ENCODE measurements at places on chromosomes 13 and 19. TPM values are rescaled to one million over a fixed set of nuclear protein-coding genes. Genes with fewer than 3 reads are reported as not detected.
A peak's percentile ranks its signal among the peaks of the same experiment; 100 is the strongest.

CFAP97D2 gene
- total RNA-seq = 1.8 TPM

MBD3L4 gene
- not detected for total RNA-seq

DZIP1 gene
- total RNA-seq = 9.0 TPM

ATP8B3 gene
- total RNA-seq = 2.1 TPM

KLF1 gene
- total RNA-seq = 0.24 TPM

ZNF724 gene
- total RNA-seq = 1.7 TPM

DNA sequence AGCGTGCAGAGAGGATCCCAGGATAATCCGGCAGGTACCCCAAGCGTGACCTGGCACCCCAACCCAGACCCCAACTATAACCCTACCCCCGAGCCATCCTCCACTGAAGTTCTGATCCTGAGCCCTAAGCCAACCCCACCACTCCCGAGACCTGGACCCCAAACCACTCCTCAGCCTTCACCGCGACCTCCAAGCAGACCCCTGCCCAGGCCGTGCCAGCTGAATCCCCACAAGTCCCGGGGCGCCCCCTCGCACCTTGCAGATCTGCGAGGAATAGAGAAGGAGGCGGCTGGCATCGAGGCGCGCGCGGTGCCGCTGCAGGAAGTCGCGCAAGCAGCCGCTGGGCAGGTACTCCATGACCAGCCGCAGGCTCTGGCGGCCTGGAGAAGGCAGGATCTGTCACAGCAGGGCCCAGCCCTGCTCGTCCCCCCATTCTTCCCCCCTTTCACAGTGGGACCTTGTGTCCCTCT, 10.1 kb upstream of the INSL3 start:
- H3K4me3 ChIP-seq = no peak overlapping the region
- DNase-seq = no peak
- peaks cover 6% of the 10 kb centered on the region for H3K4me1 ChIP-seq
- H3K27ac ChIP-seq = no peak overlapping the region

DNA sequence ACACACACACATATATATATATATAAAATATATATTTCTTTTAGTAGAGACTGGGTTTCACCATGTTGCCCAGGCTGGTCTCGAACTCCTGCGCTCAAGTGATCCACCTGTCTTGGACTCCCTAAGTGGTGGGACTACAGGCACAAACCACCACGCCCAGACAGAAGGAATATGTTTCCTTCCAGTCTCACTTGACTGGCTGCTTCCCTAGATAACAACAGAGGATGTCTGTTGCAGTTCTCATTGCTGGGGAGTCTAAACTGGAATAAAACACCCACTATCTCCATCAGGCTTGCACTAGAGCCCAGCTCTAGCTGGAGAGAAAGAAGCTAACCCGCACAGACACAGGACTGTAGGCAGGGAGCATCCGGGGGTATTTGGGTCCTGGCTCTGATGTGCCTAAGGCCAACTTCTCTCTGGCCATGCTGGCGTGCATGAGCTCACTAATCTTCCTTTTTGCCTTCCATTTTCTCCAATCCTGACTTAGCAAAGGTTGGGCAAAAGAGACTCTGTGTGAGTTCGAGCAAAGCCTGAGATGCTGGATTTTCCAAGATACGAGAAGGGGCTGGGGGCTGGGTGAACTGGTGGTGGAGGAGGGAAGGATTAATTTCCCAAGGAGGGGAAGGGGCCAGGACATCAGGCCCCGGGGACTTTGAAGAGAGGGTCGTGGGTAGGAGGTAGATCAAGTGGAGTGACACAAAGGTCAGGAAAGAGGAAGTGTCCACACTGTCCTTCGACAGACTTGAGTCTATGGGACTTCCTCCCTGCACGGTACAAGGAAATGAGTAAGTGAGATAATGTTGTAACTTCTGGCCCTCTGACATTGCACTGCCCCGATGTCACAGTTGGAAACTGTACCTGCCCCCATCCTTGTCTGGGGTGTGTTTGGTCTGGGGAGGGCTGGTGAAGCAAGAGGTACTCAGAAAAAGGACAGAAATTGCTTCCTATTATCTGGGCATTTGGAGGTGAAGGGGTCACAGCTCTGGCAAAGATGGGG, 22.5 kb upstream of the ALOX5AP start:
- H3K4me3 ChIP-seq = no peak overlapping the region
- peak; percentile 65 for DNase-seq
- H3K4me1 ChIP-seq = peaks cover 10% of the 10 kb centered on the region

GRCh38 chr13:46340631-46341111, 46.4 kb downstream of the RUBCNL start:
- peak overlapping the region; percentile 48 for H3K27ac ChIP-seq
- DNase-seq = no peak
- H3K4me1 ChIP-seq = peaks cover 22% of the 10 kb centered on the region
- H3K36me3 ChIP-seq = no peaks in the 10 kb centered on the region

- no peaks in the 10 kb centered on the region for H3K27me3 ChIP-seq
- no peak overlapping the region for H3K4me3 ChIP-seq
- no peak overlapping the region for H3K27ac ChIP-seq
- DNase-seq = no peak
Observed at GRCh38 chr13:95763601-95764000, 86.7 kb downstream of the DNAJC3 start.

GRCh38 chr19:48613852-48614435, 932 bp downstream of the FAM83E start:
- no peaks in the 10 kb centered on the region for H3K27me3 ChIP-seq
- H3K36me3 ChIP-seq = peaks cover 32% of the 10 kb centered on the region
- H3K4me1 ChIP-seq = peaks cover 33% of the 10 kb centered on the region
- H3K4me3 ChIP-seq = peak overlapping the region; percentile 48

- H3K4me1 ChIP-seq = no peaks in the 10 kb centered on the region
- H3K4me3 ChIP-seq = no peak overlapping the region
- H3K36me3 ChIP-seq = no peaks in the 10 kb centered on the region
- DNase-seq = no peak
- no peak overlapping the region for H3K27ac ChIP-seq
Observed at GRCh38 chr13:103087275-103087674, 21.1 kb upstream of the SLC10A2 start.

GRCh38 chr19:50706387-50706786, 13.2 kb downstream of the SHANK1 start:
- DNase-seq = no peak
- no peak overlapping the region for H3K4me3 ChIP-seq
- no peak overlapping the region for H3K27ac ChIP-seq
- no peaks in the 10 kb centered on the region for H3K4me1 ChIP-seq
- H3K36me3 ChIP-seq = no peaks in the 10 kb centered on the region

DNA sequence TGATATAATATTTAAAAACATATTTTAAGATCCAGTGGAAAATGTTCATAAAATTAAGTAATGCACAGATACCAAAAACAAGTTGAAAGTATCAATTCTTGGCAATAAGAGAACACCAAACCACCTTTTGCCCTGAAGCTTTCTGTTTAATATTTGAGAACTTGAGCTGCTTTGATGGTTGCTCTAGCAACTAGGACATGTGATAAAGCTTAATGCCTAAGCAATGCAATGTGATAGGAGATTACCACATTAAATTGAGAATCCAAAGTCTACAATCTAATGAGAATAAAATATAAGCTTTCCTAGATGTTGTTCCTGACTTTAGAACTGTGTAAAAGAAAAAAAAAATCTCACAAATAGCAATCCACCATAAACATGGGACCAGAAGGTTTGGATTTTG, 1367.5 kb upstream of the PCDH9 start:
- no peak overlapping the region for H3K4me3 ChIP-seq
- no peak for DNase-seq
- no peaks in the 10 kb centered on the region for H3K27me3 ChIP-seq
- H3K4me1 ChIP-seq = no peaks in the 10 kb centered on the region

- DNase-seq = no peak
- H3K4me1 ChIP-seq = no peaks in the 10 kb centered on the region
- H3K4me3 ChIP-seq = peak overlapping the region; percentile 29
- H3K27me3 ChIP-seq = peaks cover 28% of the 10 kb centered on the region
- H3K36me3 ChIP-seq = no peaks in the 10 kb centered on the region
Observed at GRCh38 chr19:48413879-48414587, 20.6 kb downstream of the GRIN2D start.

DNA sequence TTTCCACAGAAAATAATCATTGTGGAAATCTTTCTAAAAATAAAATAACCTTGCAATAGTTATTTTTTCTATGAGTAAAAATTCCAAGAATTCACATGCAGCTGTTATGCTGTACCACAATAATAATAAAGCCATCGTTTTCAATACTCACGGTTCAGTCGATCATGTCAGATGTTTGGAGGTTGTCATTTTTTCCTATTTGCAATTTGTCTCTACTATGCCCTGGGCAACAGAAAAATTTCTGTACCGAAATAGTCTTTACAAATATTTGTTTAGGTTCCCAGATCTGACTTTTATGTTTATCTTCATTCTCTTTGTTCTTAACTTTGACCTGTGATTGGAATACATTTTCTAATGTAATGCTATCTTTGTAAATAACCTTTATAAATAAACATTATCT, 79.7 kb downstream of the ESD start:
- no peak overlapping the region for H3K4me3 ChIP-seq
- no peak for DNase-seq
- H3K27ac ChIP-seq = no peak overlapping the region

DNA sequence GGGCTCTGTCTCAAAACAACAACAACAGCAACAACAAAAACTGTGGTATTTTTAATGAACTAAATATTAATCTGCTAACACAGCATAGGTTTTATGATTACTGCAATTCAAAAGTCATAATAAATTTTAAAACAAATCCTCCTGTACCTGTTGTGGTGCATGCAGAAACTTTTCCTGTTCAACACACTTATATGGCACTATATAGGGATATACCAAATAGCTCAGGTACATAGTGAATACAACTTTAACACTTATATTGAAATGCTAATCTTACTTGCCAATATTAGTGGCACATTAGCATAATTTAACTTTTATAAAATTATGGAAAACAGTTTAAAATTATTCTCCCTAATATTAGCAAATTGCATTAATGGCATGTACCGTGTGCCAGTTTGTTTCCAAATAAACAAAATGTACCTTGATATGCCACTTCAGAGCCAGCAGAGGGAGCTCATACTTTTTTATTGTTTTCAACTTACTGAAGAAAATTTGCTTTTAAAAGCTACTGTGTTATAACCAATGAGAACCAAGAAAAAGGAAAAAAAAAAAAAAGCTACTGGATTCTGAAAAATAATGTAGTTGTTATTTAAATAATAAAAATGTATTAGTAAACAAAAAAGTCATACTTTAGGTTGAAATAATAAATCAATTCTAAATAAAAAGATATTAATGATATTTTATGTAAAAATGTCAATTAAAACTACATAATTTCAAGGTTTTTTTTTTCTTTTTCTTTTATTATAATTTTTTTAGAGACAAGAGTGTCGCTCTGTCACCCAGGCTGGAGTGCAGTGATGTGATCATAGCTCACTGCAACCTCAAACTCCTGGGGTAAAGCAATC, 18.0 kb upstream of the RBM26 start:
- H3K4me3 ChIP-seq = no peak overlapping the region
- no peaks in the 10 kb centered on the region for H3K36me3 ChIP-seq
- DNase-seq = no peak
- no peak overlapping the region for H3K27ac ChIP-seq

DNA sequence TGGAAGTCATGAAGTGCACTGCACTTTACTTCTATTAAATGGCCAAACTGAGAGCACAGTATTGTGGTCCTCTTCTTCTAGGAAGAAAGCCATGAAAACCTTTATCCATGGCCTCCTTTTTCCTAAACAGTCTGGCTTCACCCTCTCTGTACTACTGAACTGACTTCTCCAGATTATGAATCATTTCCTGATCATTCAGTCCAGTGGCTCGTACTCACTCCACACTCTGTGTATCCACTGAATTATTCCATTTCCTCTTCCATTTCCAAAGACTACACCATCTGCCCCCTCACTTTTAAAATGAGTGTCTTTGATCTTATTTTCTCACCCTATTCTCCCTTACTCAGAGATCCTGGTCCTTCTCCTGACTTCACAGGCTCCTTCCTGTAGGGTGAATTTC, 29.7 kb upstream of the FREM2 start:
- no peaks in the 10 kb centered on the region for H3K4me1 ChIP-seq
- H3K27me3 ChIP-seq = no peaks in the 10 kb centered on the region
- H3K4me3 ChIP-seq = no peak overlapping the region
- DNase-seq = no peak
- no peaks in the 10 kb centered on the region for H3K36me3 ChIP-seq

- H3K36me3 ChIP-seq = peaks cover 42% of the 10 kb centered on the region
- peaks cover 19% of the 10 kb centered on the region for H3K4me1 ChIP-seq
- DNase-seq = no peak
Observed at GRCh38 chr19:17866312-17866963, 5.3 kb upstream of the SLC5A5 start.

DNA sequence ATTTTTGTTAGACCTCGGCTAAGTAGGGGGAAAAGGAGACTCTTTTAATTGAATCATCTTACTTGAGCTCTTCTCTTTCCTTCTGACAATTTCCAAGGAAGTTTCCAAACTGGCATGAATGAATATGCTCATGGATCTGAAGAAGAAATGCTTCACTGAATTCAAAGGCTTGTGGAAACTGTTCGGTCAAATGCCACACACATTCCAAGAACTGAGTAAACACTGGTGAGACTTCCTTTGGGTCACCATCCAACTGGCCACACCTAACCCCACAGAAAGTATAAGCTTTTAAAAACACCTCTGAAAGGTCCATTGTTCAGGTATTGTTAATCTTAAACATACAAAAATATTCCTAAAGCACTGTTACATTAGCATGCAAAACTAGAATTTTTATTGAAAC, 33.6 kb downstream of the MTMR6 start:
- peaks cover 98% of the 10 kb centered on the region for H3K36me3 ChIP-seq
- DNase-seq = no peak
- no peaks in the 10 kb centered on the region for H3K27me3 ChIP-seq
- H3K4me3 ChIP-seq = no peak overlapping the region

DNA sequence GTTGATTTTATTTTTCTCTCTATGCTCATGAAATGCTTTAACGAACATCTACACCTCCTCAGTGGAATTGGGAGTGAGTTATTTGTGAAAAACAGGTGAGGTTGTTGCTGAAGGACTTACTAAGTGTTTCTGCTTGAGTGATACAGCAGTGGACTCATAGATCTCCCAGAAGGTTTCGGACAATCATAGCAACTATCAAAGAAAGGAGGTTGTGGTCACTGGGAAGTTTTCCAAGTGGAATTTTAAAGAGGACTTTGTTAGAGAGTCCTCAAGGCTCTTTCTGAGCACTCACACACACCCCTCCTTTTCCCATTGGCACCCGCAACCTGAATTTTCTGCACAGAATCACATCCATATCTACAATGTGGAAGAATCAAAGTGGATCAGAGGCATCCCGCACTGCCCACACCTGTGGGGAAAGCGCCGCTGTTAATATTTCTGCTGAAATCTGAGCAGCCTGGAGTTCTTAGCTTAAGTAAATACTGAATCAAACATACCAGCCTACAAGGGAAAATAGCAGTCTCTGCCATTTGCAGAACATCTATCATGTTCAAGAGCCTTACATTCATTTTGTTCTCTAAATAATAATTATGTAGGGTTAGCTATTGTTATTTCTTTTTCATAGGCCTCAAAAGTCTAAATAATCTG, 719.4 kb downstream of the DIAPH3 start:
- no peak overlapping the region for H3K27ac ChIP-seq
- no peaks in the 10 kb centered on the region for H3K36me3 ChIP-seq
- DNase-seq = no peak
- H3K4me1 ChIP-seq = no peaks in the 10 kb centered on the region
- H3K4me3 ChIP-seq = no peak overlapping the region

Measured in lower lobe of right lung (tissue), 2 donors.